ENCODE measurements at places on chromosomes 6 and 20.
A peak's percentile ranks its signal among the peaks of the same experiment; 100 is the strongest.

GRCh38 chr6:151327101-151327500, 64.3 kb downstream of the ZBTB2 start:
- peak; percentile 13 for DNase-seq

- DNase-seq, result no peak
Measured at GRCh38 chr6:144690133-144690532, 405.0 kb downstream of the UTRN start.

DNA sequence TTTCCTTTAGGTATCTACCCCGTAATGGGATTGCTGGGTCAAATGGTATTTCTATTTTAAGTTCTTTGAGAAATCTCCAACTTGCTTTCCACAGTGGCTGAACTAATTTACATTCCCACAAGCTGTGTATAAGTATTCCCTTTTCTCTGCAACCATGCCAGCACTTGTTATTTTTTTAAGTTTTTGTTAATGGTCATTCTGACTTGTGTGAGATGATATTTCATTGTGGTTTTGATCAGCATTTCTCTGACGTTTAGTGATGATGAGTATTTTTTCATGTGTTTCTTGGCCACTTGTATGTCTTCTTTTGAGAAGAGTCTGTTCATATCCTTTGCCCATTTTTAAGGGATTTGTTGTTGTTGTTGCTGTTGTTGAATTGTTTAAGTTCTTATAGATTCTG, 871.1 kb downstream of the KIF16B start:
- peak; percentile 55 for DNase-seq

DNA sequence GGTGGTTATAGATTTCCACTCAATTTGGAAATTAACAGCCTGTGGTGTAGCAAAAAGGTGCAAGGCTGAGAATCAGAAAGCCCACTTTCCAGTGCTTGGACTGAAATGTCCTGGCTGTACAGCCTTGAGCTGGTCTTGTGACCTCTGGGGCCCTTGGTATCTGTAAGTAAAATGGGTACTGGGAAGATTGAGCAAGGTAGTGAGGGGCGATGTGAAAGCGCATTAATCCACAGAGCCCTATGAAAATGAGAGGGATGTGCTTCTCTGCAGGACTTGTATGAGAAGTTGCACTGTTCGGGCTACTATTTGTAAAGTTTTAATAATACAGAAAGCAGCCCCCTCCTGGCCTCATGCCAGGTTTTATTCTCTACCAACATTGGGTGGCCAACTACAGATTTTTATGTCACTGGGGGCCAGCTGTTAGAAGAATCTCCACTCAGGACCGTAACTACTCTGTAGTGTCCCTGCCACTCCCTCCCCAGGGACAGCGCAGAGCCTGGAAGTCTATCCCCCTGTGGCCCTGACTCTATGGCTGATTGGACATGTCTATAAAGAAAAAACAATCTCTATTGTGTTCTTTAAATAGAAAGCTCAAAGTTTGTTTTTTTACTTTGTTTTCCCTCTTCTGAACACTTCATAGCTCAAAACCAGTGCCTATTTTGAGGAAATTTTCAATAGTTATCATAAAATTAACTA, 254.7 kb upstream of the TAB2 start:
- no peak for DNase-seq

GRCh38 chr6:35084511-35085203, 56.5 kb downstream of the TCP11 start:
- no peak for DNase-seq

- DNase-seq, result peak; percentile 6
Measured at GRCh38 chr6:126300735-126301134, 39.2 kb upstream of the CENPW start.

DNA sequence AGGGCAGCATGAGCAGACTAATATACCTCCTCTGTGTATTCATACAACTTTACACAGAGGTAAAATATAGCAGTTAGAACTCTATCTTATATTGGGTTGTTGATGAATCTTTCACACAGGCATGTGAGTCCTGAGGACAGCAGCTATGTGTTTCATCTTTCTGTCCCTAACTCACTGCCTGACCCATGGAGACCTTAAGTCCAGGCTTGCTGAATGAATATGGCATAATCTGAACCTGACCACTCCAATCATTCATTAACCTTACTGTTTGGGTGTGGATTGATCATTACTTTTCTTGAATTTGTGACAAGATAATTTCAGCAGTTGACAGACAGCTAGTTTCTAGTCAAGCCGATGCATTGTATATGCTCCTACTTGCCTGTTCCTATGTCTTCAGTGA, 27.3 kb upstream of the TSPYL1 start:
- DNase-seq, result no peak

- no peak for DNase-seq
Measured at GRCh38 chr20:59824711-59825562, 108.5 kb downstream of the SYCP2 start.

- DNase-seq, result no peak
Measured at GRCh38 chr6:131255434-131255833, 120.2 kb downstream of the AKAP7 start.

- peak; percentile 84 for DNase-seq
Measured at GRCh38 chr6:33761922-33762629, 15.4 kb upstream of the IP6K3 start.

GRCh38 chr6:2641044-2641725, 109.5 kb downstream of the MYLK4 start:
- no peak for DNase-seq

DNA sequence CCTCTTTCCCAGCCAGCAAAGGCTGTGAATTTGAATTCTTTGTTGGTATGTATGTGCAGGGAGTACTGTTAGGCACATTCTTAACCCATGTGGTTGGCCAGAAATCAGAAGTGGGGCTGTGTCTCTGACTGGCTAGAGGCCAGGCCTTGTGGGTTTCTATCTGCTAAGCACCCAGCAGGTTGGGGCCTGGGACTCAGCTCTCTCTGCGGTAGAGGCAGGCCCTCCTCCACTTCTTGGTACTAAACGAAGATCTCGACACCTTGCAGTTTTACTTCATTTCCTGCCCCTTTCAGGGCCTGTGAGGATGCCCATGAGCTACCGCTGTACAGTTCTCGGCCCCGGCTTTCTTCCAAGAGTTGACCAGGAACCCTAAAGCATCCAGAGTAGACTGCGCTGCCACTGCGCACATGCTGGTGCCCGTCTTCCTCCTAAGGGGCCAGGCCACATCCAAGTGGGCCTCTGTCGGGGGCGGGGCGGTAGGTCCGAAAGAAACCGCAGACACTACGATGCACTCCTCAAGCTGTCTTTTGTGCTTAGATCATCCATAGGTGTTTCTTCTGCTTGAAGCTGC, 51.1 kb downstream of the TCP11 start:
- DNase-seq, result peak; percentile 67

GRCh38 chr6:14466278-14466677, 348.7 kb downstream of the CD83 start:
- no peak for DNase-seq

DNA sequence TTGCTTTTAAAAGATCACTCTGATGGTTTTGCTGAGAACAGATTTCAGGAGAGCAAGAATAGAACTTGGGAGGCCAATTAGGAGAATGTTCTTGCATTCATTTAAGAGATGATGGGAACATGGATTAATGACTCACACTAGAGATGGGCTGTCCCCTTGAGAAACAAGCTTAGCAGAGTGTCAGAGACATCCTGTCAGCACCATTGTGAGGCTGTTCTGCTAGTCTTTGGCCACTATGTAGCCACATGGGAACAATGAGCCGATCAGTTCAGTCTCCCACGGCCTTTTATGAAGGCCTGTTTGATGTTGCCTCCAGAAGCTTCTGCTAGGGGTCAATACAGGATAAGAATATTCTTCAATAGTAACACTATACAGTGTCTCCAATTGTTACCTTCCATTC, 113.0 kb upstream of the EYA4 start:
- DNase-seq, result peak; percentile 82

DNA sequence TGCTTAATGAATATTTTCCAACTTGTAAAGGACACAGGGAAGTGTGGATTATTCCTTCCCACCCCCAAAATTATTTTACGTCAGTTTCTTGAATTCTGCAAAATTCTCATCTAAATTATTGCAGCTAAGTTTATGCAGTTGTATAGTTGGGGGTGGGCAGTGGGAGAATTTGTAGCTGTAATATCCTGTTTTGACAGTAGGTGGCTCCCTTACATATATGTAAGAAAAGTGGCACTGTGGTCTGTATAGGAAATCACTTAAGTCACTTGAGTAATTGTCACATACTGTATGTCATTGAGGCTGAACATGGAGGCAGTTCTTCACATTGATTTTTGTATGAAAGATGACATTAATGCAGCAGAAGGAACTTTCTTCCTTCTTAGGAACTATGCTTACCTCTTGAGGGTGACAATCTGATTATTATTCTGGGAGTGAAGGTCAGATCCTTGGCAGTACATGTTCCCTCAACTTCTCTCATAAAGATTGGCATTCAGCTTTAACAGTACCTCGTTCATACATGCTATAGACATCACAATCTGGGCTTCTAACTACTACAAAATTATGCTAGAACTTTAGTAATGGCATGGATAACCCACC, 14.6 kb upstream of the CFAP206 start:
- peak; percentile 40 for DNase-seq

GRCh38 chr6:50829898-50830444, 11.3 kb downstream of the TFAP2B start:
- no peak for DNase-seq

- DNase-seq, result no peak
Measured at GRCh38 chr20:61878478-61879302, 187.0 kb downstream of the TAF4 start.

- DNase-seq, result no peak
Measured at GRCh38 chr20:1190847-1191246, 6.1 kb upstream of the TMEM74B start.

- DNase-seq, result no peak
Measured at GRCh38 chr6:132511831-132512220, 1.1 kb downstream of the STX7 start.

GRCh38 chr6:156279261-156279969, 497.8 kb upstream of the ARID1B start:
- no peak for DNase-seq

DNA sequence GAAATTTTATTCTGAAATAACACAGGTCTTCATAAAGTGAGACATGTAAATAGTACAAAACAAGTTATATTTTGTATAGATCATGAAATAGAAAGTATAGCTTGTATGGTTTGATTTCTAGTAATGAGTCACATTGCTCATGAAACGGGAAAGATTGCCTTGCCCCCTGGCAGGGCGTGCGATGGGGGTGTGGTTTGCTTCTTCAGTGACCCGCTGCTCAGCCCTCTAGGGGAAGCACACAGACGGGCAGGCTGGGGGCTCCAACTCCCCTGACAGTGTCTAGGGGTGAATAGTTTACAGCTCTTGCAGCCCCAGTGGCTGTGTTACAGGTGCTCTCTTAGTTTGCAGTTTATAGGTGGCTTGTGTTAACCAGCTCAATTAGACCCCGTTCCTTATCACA, 170.5 kb upstream of the RGS17 start:
- DNase-seq, result no peak

DNA sequence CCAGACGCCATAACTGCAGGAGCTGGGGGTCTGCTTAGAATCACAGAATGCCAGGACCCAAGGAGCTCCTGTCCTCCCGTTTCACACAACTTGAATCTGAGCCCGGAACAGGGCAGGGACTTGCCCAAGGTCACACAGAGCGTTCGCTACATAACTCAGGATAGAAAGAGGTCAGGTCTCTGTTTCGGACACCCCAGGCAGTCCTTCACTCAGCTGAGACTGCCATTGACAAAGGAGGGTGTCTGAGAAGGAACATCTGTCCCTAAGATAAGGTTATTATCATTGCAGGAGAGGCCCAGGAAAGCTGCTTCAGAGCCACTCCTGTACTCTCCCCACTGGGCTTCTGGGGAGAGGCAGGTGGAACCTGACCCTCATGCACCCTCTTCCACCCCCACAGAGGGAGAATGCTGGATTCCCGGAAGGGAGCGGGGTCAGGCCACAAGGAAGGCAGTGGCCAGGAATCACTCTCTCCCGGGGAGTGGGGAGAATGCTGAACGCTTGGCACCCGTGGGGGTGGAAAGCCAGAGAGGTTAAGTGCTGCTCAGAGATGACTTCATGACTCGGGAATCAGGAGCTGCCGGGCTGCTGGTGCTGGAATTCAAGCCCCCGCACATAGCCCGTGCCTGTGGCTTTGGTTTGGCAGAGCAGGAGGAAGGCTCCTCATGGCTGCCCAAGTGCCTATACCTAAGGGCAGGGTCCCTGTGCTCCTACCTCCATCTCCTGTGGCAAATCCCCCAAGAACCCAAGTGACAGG, 10.7 kb downstream of the SDC4 start:
- DNase-seq, result peak; percentile 97

DNA sequence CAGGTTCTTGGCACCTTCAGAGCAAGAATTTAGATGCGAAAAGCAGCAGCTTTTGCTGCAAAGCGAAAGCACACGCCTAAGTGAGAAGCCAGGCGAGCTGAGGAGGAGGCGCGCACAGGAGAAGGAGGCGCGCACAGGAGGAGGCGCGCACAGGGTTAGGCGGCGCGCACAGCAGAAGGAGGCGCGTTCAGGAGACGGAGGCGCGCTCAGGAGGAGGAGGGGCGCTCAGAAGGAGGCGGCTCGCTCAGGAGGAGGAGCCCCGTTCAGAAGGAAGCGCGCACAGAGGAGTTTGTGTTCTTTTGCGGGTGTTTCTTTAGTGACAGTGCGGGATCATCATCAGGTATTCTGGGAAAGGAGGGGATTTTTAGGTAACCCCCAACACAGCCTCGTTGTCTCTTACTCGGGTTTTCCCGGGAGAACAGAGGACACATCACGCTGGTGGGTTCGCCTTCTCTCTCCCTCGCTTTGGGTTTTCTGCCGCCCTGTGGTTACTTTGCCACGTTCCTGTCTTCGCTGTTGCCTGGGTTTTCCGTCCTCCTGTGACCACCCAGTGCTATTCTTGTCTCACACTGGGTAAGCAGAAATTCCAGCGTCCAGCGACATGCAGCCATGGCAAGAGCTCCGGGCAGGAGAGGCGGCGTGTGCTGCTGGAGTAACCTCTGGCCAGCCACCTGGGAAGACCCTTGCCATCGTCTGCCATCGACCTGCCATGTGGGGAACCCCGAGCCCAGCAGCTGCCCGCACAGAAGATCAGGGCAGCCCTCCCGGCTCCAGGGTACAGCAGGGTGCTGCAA, 47.0 kb downstream of the WDR27 start:
- peak; percentile 91 for DNase-seq

DNA sequence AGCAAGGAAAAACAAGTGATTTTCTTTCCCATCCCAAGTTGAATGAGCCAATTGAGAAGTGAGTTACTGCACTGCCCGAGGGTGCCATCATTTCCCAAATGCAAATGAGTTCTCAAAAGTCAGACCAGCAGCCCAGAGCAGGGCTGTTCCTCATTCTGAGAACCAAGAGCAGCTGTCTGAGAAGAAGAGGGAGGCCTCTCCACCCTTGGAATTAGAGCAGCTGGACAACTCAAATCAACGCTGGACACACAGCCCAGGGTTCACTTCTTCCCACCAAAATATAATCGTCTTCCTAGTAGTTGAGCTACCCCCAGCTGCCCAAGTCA, 4.6 kb upstream of the PREX1 start:
- no peak for DNase-seq

DNA sequence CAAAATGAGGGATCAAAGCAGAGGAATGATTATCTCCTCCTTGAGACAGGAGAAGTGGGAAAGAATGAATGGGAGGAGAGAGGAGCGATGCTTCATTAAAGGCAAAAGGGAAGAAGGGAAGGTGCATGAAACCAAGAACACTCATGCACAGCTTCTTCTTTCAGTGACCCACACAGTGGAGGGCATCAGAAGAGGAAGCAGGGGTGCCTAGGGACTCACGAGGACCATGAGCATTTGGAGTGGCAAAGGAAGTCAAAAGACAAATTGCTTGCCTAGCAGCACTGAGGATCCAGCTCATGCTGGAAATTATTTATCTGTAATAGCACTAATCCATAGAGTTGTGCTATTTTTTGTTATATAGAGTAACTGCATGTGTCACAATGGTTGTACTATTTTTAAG, 66.1 kb downstream of the SMLR1 start:
- no peak for DNase-seq

All from foreskin fibroblast (primary cell).